ENCODE measurements at places on chromosomes 11 and 22.
A peak's percentile ranks its signal among the peaks of the same experiment; 100 is the strongest.

- DNase-seq = no peak
These were observed 15.9 kb downstream of the BCR start for GRCh38 chr22:23196165-23196564.

- DNase-seq = peak; percentile 68
These were observed 876 bp upstream of the UBE2L6 start for GRCh38 chr11:57568330-57568766.

DNA sequence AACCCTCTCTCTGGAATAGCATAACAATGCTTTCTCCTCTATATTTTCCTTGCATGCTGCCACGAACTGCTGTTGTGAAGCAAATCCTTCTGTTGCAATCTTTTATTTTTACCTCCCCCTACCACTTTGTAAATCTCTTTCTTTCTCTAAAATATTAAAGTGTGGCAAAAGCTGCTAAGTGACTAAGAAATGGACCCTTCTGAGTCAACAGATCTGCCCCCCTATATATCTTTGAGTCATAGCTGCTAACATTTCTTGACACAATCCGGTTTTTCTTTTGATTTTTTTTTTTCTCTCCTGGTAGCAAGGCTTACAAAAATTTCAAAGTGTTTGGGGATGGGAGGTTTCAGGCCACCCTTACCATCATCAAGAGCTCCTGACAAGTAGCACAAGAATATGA is 39.0 kb upstream of the KIRREL3 start:
- DNase-seq = no peak

DNA sequence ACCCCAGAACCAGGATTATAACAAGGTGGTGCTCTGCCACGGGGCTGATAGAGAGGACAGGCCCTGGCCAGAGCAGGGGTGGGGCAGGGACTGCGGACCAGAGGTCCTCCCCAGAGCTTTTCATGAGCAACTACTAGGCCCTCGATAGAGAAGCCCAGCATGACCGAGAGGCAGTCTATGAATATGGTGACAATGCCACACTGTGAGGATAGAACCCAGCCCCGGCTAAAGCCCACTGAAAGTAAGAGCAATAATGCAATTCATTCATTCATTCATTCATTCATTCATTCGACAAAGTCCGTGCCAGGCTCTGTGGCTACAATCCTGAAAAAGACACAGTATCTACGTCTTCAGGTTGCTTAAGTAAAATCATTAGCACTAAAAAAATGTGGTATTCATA is 35.6 kb upstream of the CD5 start:
- no peak for DNase-seq

GRCh38 chr22:49869845-49870712 is 16.4 kb downstream of the ZBED4 start:
- no peak for DNase-seq

GRCh38 chr22:47195484-47196165 is 433.2 kb downstream of the TBC1D22A start:
- no peak for DNase-seq

GRCh38 chr11:130832566-130833425 is 83.5 kb downstream of the SNX19 start:
- no peak for DNase-seq

DNA sequence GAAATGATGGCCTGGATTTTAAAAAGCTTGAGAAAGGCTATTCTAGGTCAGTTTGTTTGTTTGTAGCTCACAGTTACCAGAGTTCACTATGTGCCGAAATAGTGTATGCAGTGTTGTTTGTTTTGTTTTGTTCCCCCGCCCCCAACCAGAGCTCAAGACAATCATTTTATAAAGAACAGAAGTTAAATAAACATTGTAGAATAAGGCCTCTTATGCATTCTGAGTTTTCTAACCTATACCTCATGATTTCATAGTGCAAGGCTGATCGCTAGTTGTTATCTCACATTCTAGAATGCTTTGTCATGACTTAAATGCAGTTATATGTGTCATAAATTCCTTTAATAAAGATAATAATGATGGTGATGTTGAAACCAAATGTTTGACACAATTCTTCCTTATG is 7.8 kb downstream of the KCNA4 start:
- DNase-seq = no peak

GRCh38 chr22:42412744-42413333 is 19.4 kb downstream of the NFAM1 start:
- DNase-seq = no peak

DNA sequence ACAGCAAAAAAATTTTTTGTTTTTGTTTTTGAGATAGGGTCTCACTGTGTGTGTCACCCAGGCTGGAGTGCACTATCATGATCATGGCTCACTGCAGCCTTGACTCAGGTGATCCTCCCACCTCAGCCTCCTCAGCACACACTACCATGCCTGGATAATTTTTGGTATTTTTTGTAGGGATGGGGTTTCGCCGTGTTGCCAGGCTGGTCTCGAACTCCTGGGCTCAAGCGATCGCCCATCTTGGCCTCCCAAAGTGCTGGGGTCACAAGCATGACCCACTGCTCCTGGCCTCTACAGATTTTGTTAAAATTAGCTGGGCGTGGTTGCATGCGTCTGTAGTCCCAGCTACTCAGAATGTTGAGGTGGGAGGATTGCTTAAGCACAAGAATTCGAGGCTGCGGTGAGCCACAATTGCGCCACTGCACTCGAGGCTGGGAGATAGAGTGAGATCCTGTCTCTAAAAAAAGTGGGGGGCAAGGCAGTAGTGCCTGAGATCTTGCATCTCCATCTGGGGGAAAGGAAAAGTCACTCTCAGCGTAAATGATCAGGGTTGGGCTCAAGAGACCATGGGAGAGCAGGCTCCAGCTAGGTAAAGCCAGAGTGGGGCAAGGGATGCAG is 10.6 kb upstream of the DGKZ start:
- DNase-seq = peak; percentile 35

- DNase-seq = peak; percentile 85
These were observed 4.5 kb downstream of the NEAT1 start for GRCh38 chr11:65426839-65427690.

DNA sequence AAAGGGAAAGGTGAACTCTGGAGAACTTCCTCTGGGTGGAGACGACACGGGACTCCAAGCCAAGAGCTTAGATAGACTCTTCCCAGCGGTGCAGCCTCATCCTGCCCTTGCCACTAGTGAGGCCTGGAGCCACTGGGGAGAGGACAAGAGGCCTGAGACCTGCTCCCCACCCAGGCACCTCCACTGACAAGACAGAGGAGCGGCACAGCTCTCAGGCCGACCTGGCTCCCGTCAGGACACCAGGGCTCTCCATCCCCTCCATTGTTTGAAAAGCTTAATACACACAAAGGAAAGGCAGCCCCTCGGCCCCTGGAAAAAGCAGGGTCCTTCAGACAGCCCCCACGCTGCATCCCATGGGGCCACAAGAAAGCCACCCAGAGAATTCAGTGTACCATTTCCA is 29.6 kb downstream of the POLDIP3 start:
- no peak for DNase-seq

DNA sequence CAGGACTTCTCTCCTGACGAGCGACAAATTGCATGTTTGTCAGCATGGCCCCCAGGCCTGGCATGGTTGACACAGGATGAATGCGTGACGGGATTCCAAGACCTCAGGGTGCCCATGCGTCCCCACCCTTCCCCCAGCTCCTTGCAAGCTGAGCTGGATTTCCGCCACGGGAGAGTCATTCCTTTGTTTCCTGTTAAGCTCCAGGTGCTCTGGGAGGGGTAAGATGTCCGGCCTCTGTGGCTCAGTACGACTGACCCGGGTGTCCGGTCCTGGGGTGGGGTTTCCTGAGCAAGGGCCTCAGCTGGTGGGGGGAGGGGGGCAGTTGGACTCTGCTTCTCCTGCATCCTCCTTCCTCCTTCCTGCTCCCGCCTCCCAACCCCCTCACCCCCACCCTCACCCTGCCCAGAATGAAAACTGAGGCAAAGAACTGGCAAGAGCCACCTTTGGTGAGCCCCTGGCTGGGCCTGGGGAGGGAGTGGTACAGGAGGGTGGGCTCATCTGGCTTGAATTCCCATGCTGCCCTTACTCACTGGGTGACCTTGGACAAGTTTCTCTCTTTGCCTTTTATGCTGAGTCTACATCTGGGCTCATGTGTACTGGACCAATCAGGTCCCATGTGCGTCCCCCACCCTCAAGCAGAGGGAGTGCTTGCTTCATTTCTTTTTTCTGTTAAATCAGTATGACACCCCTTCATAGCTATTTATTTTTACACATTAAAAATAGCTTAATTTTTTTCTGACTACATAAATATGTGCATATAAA is 2.5 kb downstream of the CDC42EP2 start:
- DNase-seq = peak; percentile 94

GRCh38 chr11:17762309-17762974 is 27.9 kb downstream of the KCNC1 start:
- no peak for DNase-seq

GRCh38 chr11:111944651-111945051 is 7.5 kb downstream of the DIXDC1 start:
- peak; percentile 93 for DNase-seq

GRCh38 chr11:9016916-9017642 is 13.3 kb upstream of the NRIP3 start:
- DNase-seq = no peak

GRCh38 chr11:6932145-6932544 is 5.9 kb downstream of the ZNF215 start:
- DNase-seq = no peak

DNA sequence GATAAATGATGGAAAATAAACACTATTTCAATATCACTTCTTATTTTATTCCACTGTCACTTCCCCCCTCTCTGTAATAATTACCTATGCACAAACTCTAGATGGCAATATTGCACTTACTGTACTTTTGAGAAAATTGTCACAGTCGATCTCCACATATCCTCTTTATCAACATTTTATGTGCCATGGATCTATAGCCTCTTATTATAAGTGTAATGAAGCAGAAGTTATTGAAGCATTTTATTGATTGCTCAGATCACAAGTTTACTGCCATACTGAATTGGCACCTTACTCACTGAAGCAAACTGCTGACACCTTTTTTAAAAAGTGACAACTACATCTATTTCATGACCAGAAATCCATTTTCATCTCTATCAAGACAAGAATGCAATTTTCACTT is 133.4 kb downstream of the DCDC1 start:
- DNase-seq = no peak

GRCh38 chr11:27228906-27229290 is 134.1 kb downstream of the CCDC34 start:
- DNase-seq = no peak

- DNase-seq = no peak
These were observed 340.3 kb upstream of the LRRC4C start for GRCh38 chr11:41799754-41800153.

- DNase-seq = peak; percentile 20
These were observed 15.5 kb upstream of the RAPSN start for GRCh38 chr11:47464483-47464882.

DNA sequence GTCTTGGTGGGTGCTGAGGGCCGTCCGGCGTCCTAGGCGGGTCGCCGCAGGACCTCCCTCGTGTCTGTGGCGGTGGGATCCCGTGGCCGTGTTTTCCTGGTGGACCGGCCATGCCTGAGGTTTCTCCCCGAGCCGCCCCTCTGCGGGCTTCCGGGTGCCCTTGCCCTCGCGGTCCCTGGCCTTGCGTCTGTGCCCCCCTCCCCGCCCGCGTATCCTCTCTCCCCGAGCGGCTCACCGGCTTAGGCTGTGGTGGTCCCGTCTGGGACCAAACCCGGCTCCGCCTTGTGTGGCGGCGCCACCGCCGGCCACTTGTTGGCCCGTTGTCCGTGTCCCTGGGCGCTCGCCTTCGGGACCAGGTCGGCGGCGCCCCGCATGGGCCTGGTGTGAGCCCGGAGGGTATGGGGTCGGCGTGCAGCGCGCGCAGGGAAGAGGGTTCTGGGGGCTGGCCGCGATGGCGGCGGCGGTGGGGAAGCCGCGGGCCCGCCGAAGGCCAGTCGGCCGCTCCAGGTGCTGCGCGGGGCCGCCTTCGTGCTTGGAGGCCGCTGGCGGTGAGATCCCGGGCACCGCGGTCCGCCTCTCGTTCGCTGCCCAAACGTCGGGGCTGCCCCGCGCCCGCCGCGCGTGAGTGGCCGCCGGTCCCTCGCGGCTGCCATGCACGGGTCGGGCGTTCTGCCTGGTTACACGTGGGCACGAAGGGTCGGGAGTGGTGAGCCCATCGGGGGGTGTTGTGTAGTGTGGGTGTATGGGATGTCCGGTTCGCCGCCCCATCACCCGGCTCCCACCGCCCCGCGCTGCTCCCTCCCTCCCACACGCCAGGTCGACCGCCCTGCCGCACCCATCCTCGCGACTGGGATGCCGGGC is 3899.1 kb upstream of the OR11H1 start:
- no peak for DNase-seq

DNA sequence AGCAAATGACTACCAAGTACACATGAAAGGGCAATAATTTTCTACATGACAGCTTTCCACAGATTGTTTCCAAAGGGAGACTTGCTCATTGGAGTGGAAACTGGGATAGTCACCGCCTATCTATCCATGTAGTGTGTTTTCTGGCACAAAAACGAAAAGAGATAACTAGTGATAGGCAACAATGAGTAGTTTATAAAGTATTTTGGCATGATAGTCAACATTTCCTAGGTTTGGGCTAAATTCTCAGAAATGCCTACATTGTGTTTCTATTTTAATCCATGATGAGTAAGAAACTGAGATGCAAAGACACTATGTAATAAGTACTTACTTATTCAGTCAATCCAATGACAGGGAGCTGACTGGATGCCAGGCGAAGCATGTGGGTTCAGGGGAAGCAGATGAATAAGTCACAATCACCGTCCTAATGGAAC is 1129.1 kb downstream of the DLG2 start:
- DNase-seq = peak; percentile 70

DNA sequence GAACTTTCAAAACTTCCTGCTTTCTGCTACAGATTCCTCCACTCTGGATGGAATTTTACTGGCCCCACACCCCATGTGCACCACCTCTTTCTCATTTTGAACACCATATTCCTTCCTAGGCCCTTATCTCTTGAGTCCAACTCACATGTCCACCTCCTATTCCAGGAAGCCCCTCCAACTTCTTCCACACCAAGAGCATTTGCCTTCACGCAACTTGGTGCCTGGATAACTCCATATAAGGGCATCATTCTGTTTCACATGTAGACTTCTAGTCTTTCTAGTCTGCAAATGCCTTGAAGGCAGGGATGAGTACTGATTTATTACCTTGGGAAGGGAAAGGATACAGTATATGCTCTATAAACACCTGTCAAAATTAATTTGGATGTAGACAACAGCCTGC is 17.5 kb downstream of the GAB2 start:
- DNase-seq = no peak

- DNase-seq = peak; percentile 48
These were observed 42.1 kb upstream of the KLHL35 start for GRCh38 chr11:75474878-75475766.

DNA sequence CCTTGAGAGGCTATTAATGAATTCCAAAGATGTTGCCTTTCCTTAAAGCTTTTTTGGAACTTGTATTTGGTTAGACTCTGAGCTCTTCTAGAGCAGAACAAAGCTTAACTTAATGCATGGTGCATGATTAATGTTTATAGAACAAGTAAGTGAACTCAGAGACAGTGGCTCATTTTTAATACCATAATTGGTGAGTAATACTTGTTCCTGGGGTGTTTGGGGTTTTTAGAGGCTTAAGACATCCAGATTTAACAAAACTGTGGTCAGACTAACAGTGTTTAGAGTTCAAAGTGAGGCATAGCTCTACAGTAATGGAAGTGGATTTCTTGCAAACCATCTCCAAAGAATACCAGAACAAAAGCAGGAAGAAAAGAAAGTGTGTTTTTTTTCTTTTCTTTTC is 73.7 kb upstream of the CTSC start:
- DNase-seq = peak; percentile 68

All from AG10803 (cell line).